A549 treated with ZK216348 at 1 μM for 4 hours (cell line): ENCODE measurements at places on chromosomes 1 and 21. TPM values are rescaled to one million over a fixed set of nuclear protein-coding genes. Genes with fewer than 3 reads are reported as not detected.

The UQCRHL gene
- 6.1 to 15.5 TPM (median 7.8 TPM) in 5 replicates for total RNA-seq

The TRIM63 gene
- 0.43 to 0.85 TPM (median 0.60 TPM) in 5 replicates for total RNA-seq

The AMY1A gene
- not detected in 5 replicates for total RNA-seq

The RSPH1 gene
- total RNA-seq, result 0.34 to 1.3 TPM (median 0.67 TPM) in 5 replicates

The S100A2 gene
- 19.1 to 29.3 TPM (median 27.2 TPM) in 5 replicates for total RNA-seq
